ENCODE measurements at places on chromosomes 11 and 22. TPM values are rescaled to one million over a fixed set of nuclear protein-coding genes. Genes with fewer than 3 reads are reported as not detected.

OR6A2 gene
- total RNA-seq: not detected

MMP8 gene
- total RNA-seq: not detected

C22orf31 gene
- total RNA-seq: not detected

PATE2 gene
- not detected for total RNA-seq

Data from Right ventricle myocardium superior (tissue), 1 donor.